ENCODE measurements at places on chromosomes 16 and 17.

DNA sequence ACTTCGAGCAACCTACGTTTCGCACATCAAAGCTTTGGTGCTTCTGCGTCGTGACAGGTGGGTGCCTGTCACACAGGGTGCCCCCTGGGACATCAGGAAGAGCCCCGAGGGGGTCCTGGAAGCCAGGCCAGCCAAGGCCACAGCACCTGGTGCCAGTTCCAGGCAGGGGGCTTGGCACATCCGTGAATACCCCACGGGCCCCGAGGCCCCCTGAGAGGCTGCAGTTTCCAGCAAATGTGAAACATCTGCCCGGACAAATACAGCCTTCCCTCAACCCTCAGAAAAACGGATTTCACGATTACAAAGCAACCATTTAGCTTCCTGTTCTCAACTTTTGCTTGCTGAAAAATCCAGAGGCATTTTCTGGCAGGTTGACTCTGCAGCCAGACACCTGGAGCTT, 109.3 kb upstream of the METRNL start:
- DNase-seq: no peak

DNA sequence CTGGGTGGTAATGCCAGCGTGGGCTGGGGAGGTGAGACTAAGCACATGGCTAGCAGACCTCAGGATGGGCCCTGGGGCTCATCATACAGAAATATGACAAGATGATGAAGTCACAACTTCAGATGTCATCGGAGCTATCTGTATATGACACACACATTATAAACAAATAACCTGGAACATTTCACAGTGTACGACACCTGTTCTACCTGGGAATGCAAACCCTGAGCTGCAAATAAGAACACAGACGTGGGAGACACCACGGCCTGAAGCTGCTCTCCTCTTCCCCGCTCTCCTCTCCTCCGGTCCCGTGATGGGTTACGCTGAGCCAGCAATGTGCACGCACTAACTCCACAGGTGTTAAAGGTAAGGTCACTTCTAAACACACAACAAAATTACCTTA, 4.9 kb downstream of the PLD6 start:
- no peak for DNase-seq

DNA sequence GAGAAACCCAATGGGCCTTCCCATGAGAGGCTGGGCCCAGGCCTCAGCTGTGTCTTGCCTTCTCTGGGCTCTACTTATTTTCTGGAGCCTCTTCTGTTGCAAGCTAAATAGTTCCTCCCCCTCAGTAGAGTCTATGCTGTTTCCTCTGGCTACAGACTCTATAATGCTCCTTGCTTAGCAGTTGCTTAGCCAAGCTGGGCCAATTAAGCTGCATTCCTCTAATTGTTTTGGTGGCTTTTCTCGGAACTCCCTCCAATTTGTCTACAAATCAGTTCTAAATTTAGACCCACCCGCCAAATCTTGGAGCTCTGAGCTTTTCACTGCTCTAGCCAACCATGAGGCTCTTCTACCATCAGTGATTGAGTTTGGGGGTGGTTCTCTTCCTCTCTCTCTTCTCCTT, 302.7 kb upstream of the ASIC2 start:
- DNase-seq: no peak

GRCh38 chr16:57245472-57246113, 534 bp downstream of the ARL2BP start:
- no peak for DNase-seq

Measured in AG09309 (cell line).